ENCODE measurements at places on chromosomes 12 and 14.

DNA sequence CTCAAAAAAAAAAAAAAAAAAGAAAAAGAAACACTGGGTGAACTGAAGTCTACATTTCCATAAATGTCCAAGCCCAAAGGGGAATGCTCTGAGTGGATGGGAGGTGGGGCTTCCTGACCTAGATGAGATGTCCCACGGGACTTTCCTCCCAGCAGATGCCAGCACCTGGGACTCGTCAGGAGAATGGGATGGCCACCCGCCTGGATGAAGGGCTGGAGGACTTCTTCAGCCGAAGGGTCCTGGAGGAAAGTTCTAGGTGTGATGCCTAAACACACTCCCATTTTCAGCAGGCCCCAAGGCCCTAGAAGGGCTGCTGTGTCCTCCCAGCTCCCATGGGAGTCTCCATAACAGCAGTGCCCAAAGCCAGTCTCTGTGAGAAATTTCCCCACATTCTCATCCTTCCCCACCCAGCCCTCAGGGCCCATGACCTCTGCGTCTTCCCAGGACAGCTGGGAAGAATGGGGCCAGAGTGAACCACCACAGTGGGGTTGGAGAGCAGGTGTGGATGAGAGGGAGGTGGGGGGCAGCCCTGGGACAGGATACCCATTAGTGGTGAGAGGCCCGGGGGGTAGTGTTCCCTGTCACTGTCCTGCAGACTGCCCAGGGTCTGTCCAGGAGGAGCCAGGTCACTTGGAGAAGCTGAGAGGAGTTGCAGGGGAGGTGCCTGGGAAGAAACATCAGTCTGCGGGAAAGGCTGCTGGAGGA, 7.1 kb upstream of the CPNE6 start:
- DNase-seq = no peak

DNA sequence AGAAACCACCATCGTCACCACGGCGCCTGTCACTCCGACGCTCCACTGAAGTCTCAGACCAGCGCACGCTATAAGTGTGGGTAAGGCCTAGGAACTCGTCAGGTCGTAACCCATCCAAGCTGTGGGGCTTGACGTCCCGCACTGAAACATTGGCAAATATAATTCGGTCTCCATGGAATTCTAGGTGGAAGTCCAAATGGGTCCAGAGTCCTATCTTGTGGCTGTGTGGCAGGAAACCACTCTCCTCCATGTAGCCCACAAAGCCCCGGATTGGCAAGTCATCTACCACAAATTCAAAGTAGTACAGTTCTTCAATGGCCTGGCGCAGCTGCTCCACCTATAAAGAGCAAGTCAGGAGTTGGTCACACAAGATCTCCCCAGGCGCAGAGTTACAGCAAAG, 2.3 kb downstream of the TM9SF1 start:
- no peak for DNase-seq

DNA sequence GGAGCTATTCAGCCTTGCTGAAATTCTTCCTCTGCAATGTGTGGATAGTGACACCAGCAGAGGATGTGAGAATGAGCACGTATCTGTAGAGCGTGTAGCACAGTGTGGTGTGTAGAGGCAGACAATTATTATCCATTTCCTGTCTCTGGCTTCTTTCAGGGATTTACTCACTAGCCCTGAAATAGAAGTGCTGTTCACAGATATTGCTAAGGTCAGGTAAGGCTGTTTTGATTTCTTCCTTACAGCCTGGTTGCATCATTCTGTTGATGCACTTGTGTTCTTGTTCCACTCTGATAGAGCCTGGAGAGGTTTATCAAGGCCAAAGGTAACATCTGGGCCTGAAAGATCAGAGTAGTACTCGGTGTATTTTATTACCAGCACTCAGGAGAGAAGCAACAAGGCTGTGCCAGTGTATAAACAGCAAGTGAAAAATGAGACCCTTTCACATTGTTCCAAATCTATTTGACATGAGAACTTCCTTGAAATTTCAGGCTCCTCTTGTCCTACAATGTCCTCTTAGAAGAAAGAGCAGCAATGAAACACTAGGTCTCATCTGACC, 16.7 kb downstream of the ARG2 start:
- no peak for DNase-seq

GRCh38 chr12:79691511-79692248, 916 bp upstream of the PAWR start:
- no peak for DNase-seq

GRCh38 chr14:85663256-85663655, 133.3 kb downstream of the FLRT2 start:
- no peak for DNase-seq

DNA sequence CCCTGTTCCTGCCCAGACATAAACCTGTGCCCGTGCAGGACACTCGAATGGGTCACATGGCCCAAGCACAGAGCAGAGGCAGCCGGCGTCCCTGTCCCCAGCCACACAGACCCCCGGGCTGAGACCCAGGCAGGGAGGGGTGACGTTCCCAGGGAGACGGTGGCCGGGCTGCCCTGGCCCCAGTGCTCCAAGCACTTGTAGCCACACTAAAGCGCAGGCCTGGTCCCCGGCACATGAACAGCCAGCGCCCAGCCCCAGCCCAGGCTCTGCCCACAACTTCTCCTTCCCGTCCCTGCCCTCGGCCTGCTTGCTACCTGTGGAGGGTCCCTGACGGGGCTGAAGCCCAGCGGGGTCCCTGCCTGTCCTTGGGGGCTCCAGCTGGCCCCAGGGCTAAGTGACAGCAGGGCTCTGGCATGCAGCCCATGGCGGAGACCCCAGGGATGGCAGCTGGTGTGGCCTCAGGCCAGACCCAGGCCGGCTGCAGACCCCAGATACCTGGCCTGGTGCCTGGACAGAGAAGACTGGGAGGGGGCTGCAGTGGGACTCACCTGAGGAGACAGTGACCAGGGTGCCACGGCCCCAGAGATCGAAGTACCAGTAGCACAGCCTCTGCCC, 338.4 kb downstream of the TMEM121 start:
- DNase-seq = no peak

- no peak for DNase-seq
Observed at GRCh38 chr14:54813081-54813480, 89.5 kb downstream of the GCH1 start.

DNA sequence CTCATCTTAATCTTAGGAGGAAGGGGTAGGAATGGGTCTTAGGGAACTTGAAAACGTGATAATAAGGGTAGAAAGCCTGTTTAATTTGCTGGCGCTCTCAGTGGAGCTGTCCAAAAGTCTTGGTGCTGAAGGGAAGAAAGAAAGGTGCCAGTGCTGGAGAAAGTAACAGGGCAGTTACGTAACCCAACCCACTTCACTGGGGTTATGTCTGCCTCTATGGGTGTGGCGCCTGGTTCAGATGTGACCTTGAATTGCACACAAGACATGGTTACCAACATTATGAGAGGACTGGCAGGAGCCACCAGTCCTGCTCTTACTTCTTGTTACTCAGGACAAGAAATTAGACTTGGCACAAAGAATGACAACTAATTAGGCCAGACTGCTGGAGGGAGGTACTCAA, 18.6 kb upstream of the GPATCH2L start:
- no peak for DNase-seq

DNA sequence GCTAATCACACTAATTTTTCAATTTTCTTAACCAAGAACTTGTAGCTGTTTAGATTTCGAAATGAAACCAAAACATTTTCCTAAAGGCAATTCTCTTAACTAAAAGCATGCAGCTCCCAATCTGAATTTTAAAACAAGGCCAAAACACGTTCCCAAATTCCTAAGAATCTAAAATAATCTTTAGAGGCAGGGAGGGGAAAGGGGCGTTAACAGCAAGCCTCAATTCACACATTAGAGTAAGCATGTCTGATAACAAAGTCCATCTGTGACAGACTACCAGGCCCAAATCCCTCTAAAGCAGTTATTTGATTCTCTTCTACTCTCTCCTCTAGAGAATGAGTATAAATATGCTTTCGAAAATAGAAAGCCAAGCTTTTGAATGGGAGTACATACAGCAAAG, 754 bp downstream of the ATG14 start:
- DNase-seq = no peak

DNA sequence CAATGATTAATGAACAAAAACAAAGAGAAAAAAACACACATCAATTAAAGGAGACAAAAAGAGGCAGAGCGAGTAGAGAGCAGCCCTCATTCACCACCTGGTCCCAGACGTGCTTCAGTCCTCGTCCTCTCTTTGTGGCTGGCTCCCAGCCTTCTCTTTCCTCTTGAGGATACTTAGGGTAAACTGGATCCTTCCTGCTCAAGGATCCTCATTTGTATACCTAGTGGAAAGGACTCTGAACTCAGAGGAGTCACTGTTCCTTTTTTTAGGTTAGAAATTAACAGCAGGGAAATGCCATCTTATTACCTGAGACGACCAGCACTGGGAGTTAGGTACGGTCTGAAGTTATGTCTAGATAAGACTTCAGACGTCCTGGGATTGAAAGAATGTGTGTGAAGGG, 9.7 kb downstream of the MLEC start:
- no peak for DNase-seq

- DNase-seq = no peak
Observed at GRCh38 chr12:112361271-112361670, 21.0 kb downstream of the HECTD4 start.

- DNase-seq = no peak
Observed at GRCh38 chr14:21874167-21874566, 200.5 kb upstream of the OR4E1 start.

DNA sequence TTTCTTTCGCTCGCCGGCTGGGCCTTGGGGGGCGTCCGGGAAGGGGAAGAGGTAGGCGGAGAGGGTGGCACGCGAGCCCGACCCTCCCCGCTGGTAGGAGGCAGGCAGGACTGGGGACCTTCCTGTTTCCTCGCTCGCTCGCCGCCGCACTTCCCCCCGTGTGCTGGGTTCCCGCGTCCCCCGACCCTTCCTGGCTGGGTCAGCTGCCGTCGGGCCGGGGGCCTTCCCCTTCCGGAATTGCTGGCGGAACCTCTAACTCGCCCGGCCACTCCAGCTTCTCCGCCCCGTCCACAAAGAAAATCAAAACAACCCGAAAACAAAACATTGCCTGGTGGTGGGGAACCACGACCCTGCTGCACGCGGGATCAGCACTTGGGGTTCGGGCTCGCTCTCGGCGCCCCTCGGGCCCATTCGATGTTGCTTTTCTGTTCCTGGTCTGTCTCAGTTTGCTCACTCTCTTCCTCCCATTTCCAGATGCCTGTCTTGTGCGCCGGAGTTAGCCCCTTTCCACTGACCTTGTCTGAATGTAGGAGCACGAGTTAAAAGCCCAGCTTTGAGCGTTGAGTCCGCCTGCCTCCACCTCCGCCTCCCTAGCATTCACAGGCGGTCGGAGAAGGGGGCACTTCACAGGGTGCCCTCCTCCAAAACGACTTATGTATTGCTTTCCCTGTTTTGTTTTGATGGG, 581 bp downstream of the PAPOLA start:
- peak; percentile 5 for DNase-seq

GRCh38 chr12:111284709-111285108, 84.2 kb downstream of the PHETA1 start:
- no peak for DNase-seq

GRCh38 chr12:6450869-6451347, 934 bp upstream of the TAPBPL start:
- DNase-seq = no peak

DNA sequence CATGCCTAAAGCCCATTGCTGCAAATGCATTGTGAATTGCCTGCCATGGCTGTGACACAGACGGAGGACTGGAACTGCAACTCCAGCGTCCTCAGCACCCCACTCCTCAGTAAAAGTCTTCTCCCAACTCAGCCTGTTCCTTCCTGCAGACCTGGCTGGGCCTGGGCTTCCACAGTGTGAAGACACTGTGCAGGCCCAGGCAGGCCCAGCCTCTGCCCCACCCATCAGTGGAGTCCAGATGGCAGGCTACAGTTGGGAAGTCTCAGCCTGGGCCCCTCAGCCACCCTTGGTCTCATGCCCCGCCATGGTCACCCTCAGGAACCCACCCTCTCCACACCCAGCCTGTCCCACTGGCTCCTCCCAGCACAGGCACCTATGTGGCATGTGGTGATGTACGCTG, 22.0 kb downstream of the VSX2 start:
- DNase-seq = no peak

DNA sequence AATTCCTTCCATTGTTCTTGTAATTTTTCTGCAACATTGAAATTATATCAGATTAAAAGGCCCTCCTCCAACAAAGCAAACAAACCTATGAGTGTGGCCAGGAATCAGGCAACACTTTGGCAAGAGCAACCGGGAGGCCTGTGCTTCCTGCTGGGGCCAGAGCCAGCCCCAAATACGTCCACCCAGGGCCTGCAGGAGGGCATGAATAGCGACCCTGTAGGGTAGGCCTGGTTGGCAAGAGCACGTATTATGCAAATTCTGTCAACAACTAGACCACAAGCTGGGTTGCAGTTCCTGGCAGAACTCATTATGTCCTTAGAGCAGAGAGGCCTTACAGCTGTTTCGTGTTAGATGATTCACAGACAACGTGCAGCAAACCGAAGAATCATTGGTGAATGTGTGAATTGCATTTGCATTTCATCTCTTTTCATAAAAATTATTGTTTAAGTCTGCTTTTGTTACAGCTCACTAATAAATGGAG, 26.9 kb upstream of the LGALS3 start:
- DNase-seq = peak; percentile 14

DNA sequence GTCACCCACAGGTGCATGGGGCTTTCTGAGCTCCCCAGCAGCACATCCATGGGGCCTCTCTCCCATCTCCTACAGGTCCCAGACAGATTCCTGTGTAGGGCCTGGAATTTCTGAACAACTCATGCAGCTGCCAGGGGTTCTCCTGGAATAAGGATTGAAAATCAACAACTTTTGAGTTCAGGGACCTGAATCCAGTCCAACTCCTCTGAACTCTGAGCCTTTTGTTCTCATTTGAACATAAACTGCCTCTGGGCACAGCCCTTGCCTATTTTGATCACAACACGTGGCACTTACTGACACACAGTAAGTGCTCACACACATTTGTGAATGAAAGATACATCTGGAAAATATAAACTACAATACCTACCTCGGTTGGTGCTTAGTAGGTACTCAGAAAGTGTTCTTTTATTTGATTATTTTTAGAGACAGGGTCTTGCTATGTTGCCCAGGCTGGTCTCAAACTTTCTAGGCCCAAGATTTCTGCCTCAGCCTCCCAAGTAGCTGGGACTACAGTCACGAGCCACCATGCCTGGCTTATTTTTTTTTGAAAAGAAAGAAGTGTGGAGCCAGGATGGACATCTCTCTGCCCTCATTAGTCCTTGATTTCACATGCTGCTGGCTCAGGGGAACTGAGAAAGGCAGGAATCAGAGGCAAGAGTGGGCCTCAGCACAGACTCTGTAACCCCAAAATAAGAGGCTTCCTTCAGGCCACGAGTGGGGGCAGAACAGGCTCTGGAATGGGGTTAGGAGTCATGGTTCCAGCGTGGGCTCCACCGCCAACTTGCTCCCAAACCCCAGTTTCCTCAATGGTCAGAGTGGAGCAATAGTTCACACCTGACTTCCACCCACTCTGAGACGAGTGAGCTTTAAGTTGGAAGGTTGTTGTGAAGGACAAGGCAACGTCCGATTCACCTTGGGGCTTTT, 27.0 kb downstream of the SYNE3 start:
- DNase-seq = no peak

GRCh38 chr12:27595231-27595642, 71.2 kb downstream of the PPFIBP1 start:
- DNase-seq = no peak

- DNase-seq = no peak
Observed at GRCh38 chr14:98960617-98961013, 311.4 kb downstream of the BCL11B start.

All from stimulated activated CD8-positive, alpha-beta memory T cell treated with anti-CD3 and anti-CD28 coated beads, Interleukin-4, amount 100 ng/mL, for 1 hour (primary cell).